ENCODE measurements at places on chromosomes 1 and 21.

DNA sequence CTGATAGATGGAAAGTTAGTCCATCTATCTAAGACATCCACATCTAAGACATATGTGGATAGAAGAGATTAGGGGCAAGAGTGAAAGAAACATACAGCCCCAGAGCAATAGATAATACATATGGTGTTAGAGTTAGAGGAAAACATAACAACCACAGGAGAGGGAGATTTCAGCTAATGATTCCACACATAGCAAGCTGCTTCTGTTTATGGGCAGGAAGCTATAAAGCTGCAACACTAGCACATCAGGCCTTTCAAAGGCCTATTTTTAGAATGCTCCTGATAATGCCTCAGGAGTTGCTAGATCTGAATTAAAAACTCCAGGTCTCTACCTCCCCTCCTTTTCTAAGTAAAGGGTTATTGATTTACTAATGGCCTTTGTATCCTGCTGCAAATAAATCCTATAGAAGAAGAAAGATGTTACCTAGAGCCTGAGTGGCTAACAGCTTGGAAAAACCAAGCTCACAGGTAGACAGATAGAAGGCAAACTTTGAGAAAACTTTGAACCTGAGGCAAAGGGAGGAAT, 36.1 kb downstream of the BRINP2 start:
- no peak for DNase-seq

- no peak for DNase-seq
These were observed 22.6 kb upstream of the ASAP3 start for GRCh38 chr1:23506376-23507107.

DNA sequence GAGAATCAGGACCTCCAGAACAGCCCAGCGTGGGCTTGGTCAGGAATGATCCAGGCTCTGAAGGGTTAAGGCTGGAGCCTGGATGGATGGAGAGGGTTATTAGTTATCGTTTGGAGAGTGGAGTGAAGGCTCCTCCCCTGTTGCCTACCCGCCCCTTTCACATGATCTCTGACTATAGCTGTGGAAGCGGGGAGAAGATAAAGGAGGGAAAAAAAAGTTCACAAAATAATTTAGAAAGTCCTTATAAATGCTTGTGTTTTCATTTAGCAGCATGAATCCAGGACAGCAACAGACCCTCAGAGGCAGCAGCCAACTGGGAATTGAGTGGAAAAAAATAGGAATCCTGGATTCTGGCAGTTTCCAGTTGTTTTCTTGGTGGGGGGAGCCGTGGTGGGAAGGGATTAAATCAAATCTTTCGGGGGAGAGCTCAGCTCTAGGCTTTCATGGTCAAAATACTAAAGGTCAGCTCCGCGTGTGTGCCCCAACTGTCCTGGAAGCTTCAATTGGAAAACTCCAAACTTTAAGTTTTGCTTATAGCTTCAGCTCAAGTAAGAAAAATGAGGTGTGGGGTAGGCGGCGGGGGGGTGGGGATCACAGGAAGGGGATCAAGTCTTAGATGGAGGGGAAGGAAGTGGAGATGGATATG, 595 bp upstream of the DDR2 start:
- no peak for DNase-seq

DNA sequence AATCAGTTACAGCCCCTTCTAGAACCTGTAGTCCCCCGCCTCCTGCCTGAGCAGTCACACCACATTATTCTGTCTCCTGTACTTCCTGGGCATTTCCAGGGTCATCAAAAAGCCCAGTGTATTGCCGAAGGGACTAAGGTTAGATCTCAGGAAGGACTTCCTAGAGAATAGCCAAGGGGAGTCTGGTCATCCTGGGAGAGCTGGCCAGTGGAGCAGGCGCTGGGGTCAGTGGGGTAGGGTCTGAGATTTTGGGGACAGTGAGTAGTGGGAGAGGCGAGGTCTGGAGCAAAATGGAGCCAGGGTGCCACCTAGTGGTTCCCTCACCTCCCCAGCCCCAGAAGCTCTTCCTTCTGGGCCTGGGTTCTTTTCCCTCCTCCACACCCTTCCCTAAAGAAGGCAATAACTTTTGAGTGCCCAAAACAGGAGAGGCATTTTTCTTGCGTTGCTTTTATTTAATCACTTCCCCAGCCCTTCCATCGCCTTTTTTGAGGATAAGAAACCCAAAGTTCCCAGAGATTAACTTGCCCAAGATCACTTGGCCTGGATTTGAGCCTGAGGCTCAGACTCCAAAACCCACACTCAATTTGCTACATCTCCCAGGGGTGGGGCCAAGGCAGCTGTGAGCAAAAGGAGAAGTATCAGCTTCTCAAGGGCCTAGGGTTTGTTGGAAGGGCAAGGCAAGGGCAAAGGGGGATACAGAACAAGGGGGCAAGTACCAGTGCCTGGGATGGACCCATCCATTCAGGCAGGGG, 7.3 kb upstream of the PMVK start:
- no peak for DNase-seq

DNA sequence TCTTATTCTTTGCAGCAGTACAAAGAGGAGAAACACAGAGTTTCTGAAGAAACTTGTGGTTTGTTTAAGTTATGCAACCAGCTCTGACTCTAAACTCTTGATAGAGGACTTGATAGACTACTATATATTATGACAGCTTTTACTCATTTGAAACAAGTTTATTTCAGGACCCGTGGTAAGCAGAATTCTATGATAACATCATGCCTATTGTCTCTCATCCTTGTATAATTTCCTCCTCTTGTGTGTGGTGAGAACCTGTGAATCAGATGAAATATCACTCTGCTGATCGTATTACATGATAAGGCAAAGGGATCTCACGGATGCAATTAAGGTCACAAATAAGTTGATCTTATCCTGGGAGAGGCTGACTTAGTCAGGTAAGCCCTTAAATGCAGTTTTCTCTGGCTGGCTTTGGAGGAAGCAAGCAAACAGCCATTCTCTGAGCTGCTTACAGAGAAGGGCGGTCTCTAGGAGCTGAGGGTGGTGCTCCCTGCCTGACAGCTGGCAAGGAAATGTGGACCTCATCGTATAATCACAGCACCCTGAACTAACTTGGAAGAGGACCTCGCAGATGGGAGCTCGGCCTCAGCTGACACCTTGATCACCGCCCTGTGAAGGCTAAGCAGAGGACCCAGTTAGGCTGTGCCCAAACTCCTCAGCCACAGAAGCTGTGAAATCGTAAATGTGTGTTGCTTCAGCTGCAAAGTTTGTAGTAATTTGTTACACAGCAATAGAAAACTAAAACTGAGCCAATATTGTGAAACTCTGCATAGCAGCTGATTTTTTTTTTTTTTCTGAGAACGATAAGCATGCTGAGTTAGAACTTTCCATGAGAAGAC, 151.1 kb upstream of the DPT start:
- DNase-seq: no peak

DNA sequence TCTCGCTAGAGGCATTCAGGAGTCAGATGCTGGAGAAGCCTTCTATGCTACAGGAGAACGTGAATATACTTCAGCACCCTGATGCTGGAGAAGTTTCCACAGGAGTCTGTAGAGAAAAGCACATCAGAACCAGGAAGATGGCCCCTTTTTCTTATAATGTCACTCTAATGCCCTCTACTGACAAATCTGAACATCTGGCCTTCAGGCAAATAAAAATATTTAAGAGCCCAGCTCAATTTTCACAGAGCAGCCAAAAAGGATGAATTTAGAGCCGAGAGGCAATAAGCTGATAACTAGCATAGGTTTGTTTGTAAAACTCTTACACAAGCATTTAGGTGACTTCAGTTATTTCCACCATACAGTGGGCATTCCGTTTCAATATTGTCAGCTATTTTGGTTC, 3.8 kb upstream of the RRP15 start:
- no peak for DNase-seq

DNA sequence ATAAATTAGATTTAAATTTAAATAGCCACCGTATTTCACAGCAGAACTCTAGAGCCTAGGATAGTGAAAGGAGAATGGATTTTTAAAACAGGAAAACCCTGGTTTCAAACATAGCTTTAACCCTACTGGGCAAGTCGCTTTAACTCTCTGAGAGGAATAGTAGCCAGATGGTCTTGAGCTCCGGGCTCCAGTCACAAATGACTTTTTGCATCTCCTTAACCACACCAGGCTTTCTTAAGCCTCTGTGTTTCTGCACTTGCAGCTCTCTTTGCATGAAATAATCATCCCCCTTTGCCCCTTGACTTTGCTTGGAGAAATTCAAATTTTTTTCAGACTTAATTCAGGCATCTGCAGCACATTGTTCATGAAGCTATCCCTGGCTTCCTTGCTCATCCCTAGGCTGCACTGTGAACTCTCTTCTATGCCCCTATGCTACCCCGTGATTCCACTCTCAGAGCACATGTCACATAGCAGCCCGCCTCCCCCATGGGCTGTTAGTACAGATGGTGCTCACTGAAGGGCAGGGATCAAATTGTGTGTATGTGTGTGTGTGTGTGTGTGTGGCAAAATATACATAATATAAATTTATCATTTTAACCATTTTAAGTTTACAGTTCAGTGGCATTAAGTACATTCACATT, 68.8 kb upstream of the DAB1 start:
- no peak for DNase-seq

DNA sequence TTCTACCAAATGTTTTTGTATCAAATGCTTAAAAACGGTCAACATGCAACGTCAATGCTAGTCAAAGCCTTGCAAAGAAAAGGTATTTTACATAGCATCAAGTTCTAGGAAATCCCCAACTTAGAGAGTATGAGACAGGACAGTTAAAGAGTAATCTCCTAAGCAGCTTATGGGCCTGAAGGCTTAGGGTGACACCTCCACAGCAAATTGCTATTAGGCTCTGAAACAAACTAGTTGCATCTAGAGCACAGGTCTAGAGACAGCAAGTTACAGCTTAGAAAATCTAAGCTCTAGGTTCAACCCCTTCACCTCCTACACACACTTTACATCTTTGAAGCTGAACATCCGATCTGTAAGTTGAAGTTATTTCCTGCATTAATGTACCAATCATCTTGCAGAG, 13.7 kb downstream of the PABPC4 start:
- DNase-seq: no peak
